ENCODE measurements at places on chromosomes 4 and X.

GRCh38 chr4:80619070-80619674 lies 283.6 kb downstream of the CFAP299 start:
- DNase-seq = no peak

GRCh38 chrX:2423282-2423681 lies 77.5 kb downstream of the DHRSX start:
- no peak for DNase-seq

- DNase-seq = no peak
Observed at GRCh38 chr4:41325901-41326300, 69.2 kb downstream of the UCHL1 start.

DNA sequence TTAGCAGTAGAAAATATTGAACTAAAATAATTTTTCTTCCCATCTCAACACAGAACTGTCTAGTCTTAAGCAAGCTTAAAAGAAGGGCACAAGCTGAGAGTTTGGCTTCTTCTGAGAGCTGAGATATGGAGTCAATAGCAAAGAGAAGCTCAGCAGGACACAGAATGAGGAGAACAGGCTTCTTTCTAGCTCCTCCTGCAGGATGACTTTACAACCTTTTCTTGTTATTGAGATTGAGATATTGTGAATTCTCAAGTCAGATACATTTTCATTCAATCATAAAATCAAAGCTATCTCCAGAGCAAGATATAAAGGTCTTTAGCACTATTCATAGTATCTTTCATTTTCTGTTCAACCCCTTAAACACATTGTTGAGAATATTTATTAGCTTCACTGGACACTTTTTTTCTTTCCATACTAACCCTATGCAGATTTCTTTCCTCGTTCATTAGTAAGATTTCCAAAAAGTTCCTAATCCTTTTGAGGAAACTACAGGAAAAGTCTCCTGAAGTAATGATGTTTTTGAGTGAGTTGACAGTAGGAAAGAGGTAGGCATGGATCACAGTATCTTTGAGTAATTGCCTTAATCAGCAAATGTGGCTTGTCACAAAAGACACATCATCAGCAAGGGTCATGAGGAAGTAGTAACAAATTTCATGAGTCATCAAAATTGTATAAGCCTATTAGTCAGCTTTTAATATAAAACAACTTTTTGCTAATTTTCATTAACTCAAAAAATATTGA lies 17.8 kb upstream of the CXCL3 start:
- DNase-seq = no peak

DNA sequence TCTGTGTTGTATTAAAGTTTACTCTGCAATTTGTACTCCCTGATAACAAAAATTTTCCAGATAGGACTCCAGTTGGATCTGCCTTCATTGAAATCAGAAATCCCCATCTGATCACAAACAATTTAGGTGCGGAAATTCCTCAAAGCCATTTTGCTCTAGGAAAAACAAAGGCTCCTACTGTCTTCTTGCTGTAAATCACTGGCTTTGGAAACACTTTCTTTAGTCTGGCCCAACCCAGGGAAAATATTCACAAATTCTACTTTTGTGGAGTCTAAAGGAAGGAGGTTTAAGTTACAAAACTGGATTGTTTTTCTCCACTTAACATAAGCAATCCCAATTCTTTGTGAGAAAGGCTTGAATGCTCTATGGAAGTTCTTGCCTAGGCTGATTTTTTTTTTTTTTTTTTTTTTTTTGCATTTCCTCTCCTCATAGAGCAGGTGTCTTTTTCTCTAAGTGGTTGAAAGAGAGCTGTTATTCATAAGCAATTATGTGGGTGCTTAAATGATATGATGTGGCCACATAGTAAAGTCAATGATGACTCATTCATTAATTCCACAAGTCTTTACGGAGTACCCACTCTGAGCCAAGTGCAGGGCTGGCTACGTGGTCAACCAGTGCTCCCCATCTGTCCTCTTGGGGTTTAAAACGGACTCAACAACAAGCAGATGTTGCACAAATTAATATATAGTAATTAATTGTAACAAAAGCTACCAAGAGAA lies 261.4 kb downstream of the LDB2 start:
- no peak for DNase-seq

- no peak for DNase-seq
Observed at GRCh38 chr4:156837625-156838345, 133.8 kb downstream of the PDGFC start.

- no peak for DNase-seq
Observed at GRCh38 chr4:139295942-139296299, 5.4 kb upstream of the NAA15 start.

GRCh38 chrX:129726307-129727111 lies 12.3 kb upstream of the XPNPEP2 start:
- DNase-seq = peak; percentile 47

- DNase-seq = peak; percentile 68
Observed at GRCh38 chrX:154546354-154547244, at the start of gene G6PD. G6PD (minus strand) TSS chrX:154546846; CDS start chrX:154546155, 691 bp downstream.

GRCh38 chrX:10750581-10750980 lies 130.2 kb upstream of the MID1 start:
- DNase-seq = no peak

GRCh38 chr4:7414736-7415510 lies 19.8 kb downstream of the PSAPL1 start:
- DNase-seq = no peak

DNA sequence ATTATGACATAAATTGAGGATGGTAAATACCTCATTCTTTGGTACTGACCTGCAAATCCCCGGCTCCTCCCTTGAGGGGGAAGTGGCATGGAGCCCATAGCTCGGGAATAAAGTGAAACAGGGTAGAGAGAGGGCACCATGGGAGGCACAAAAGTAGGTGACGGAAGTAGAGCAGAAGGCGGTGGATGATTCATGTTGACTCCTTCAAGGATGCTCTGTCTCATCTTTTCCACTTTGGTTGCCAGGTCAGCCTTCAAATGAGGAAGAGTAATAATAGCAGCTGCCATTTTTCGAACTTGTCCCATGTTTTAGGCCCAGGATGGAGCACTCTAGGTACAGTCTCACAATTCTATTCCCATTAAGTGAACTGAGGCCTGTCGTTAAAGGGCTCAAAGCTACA lies 41.4 kb upstream of the PHF8 start:
- DNase-seq = no peak

DNA sequence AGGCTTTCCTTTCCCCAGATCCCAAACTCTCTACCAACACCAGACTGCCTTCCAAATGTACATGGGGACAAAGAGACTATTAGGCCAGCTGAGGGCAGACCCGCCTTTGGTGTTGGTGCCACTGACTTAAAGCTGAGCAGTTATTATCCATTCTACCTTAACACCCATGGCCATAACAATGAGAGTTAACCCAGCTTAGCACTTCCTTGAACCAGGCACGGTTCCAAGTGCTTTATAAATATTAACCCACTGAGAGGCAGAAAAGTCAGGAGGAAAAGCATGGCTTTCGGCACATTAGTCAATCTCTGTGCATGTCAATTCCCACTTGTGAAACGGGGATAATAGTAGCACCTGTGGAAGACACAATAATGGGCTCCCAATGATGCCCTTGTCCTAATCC lies 243.1 kb upstream of the ANXA3 start:
- no peak for DNase-seq

GRCh38 chrX:112645774-112646173 lies 34.0 kb downstream of the LHFPL1 start:
- no peak for DNase-seq

- DNase-seq = no peak
Observed at GRCh38 chr4:88058295-88058694, 50.9 kb downstream of the PKD2 start.

All from neuronal stem cell (in vitro differentiated cells).